ENCODE measurements at places on chromosomes 3 and 15.

- DNase-seq: no peak
- H3K4me3 ChIP-seq: no peak overlapping the region
- H3K36me3 ChIP-seq: no peaks in the 10 kb centered on the region
- H3K27me3 ChIP-seq: no peaks in the 10 kb centered on the region
- peaks cover 22% of the 10 kb centered on the region for H3K4me1 ChIP-seq
- no peak overlapping the region for H3K27ac ChIP-seq
Observed at GRCh38 chr3:197174927-197175326, 123.5 kb downstream of the DLG1 start.

DNA sequence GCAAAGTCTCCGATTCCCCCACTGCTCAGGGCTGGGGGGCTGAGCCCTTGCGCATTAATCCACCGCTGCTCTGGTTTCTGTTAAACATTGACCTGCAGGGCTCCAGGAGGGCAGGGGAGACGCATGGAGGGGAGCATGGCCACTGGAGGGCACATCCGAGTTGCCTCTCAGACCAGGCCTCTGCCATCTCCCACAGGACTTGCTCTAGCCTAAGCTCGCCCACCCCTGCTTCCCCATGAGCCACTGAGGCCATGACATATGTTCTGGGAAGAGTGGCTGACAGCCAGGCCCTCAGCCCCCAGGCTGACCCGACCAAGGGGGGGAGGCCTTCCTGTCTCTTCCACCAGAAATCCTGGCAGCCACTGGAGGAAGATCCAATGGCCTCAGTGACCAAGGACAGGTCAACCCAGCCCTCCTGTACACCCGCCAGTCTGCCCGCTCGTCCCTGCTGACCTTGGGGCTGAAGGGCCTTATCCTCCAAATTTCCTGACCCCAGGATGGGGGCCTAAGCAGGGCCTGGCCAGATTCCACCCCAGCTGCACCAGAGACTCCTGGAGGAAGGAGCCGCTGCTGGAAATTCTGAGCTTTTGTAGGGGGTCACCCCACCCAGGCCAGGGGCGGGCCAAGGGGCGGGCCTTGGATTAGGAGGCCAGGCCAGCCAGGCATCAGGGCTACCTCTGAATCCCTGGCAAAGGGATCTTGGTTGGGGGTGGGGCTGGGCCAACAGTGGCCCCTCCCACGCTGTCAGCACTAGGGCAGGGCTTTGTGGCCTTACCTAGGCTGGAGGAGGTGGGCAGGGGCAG is at the start of gene HYAL1:
HYAL1 (minus strand) TSS at position 562 of the 803 bp plus-strand sequence. CDS start 618 bp downstream, outside the sequence.
- H3K27ac ChIP-seq: peak within 1 kb of the TSS; percentile 95
- peak; percentile 91 for DNase-seq
- H3K27me3 ChIP-seq: no peaks in the 10 kb centered on the region
- peaks cover 45% of the 10 kb centered on the region for H3K4me1 ChIP-seq

DNA sequence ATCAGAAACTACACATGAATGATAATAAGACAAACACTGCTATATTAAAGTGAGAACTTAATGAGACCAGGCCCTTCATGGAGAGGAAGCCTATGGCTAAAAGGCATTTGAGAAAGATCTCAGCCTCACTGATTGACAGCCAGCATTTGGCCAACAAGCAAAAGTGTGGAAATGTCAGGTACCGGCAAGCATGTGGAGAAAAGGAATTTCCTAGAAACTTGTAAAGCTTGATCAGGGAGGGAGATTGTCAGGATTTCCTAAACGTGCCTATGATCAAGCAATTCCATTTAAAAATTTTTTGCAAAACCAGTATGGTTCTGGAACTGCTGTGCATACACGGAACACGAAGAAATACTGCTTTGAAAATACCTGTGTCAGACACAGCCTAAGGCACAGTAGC is 220.3 kb upstream of the ATP10A start:
- H3K27ac ChIP-seq: no peak overlapping the region
- DNase-seq: no peak
- H3K4me1 ChIP-seq: no peaks in the 10 kb centered on the region
- H3K27me3 ChIP-seq: no peaks in the 10 kb centered on the region

DNA sequence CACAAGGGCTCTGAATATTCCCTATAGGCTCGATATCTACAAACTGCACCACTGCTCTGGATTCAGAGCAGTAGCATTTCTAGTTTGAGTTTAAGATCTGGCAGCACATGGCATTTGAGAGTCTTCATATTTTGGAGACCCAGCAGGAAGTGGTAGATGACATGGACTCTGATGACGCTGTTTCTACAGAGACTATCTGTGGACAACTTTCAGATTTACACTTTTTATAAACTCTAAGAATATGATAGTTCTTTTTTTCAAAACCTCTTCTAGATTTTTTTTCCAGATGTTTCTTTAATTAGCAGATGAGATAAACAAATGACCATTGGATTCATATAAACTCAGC is 35.8 kb downstream of the ARMC8 start:
- peaks cover 25% of the 10 kb centered on the region for H3K36me3 ChIP-seq
- no peak overlapping the region for H3K4me3 ChIP-seq
- no peak for DNase-seq
- H3K27ac ChIP-seq: no peak overlapping the region
- H3K27me3 ChIP-seq: no peaks in the 10 kb centered on the region

DNA sequence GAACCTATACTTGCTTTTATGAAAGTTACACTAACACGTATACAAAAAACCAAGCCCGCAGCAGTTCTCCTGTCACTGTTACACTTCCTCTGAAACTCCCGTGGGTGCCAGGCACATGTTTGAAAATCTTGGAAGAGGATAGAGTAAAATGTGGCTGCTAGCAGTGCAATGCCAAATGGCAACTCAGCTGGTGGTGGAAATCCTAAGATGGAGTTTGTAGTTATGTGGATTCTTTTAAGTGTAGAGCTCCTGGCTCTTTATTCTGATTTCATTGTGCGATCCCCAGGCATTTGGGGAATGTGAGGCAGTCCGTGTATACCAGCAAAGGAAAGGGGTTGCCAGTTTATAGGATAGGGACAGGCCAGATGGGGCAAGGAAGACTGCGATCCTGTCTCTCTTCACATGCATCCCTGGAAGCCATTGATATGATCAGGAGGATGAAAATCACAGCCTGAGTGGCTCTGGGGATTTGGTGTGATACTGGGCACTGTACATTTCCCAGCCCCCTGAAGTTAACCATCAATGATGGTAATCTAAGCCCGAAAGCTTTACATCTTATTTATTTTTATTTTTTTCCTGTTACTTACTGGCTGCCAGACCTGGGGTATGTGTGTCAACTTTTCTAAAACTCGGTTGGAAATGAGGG is 1.1 kb downstream of the STAC start:
- no peaks in the 10 kb centered on the region for H3K27me3 ChIP-seq
- peak overlapping the region; percentile 64 for H3K4me3 ChIP-seq
- no peak overlapping the region for H3K27ac ChIP-seq
- no peaks in the 10 kb centered on the region for H3K36me3 ChIP-seq

DNA sequence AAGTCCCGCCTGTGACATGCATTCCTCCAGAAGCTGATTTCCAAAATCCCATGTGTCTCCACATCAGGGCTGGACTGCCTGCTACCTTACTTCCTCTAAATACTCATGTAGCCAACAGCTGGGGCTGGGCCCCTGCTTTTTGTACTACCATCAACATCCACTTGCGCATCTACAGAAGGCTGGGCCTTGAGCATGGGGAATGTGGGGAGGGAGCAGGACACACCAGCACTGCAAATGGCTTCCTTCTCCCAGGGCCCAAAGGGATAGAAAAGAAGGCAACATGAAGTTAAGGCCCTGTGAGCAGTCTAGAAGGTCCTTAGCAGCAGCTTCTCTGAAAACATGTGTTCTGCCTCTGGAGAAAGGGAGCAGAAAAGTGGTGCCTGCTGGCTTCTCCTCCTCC is 27.2 kb downstream of the MKRN2 start:
- H3K27me3 ChIP-seq: no peaks in the 10 kb centered on the region
- no peaks in the 10 kb centered on the region for H3K36me3 ChIP-seq
- no peak overlapping the region for H3K4me3 ChIP-seq
- H3K4me1 ChIP-seq: peaks cover 37% of the 10 kb centered on the region

DNA sequence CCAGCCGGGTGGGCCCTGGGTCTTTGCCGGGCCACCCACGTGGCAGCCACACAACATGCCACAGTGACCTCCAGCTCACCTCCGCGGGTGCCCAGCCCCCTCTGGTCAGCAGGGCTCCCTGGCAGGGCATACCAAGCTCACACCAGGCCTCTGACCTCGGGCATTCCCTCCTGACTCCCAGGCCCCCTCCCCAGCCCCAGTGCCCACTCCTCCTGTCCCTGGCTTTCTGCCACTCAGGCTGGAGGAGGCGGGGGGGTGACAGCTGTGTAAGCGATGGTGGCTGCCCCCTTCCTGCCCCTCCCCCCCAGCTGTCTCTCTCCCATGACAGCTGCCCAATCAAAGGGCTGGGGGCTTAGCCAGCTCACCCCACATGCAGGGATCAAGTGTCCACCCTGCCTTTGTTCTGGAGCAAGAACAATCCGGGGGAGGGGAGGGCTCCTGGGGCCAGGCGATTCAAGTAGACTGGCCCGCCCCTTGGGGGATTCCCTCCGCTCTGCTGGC is 3.3 kb downstream of the PCBP4 start:
- peaks cover 29% of the 10 kb centered on the region for H3K4me1 ChIP-seq
- no peak overlapping the region for H3K4me3 ChIP-seq
- DNase-seq: no peak
- no peaks in the 10 kb centered on the region for H3K36me3 ChIP-seq
- peaks cover 20% of the 10 kb centered on the region for H3K27me3 ChIP-seq
- peak overlapping the region; percentile 15 for H3K27ac ChIP-seq

DNA sequence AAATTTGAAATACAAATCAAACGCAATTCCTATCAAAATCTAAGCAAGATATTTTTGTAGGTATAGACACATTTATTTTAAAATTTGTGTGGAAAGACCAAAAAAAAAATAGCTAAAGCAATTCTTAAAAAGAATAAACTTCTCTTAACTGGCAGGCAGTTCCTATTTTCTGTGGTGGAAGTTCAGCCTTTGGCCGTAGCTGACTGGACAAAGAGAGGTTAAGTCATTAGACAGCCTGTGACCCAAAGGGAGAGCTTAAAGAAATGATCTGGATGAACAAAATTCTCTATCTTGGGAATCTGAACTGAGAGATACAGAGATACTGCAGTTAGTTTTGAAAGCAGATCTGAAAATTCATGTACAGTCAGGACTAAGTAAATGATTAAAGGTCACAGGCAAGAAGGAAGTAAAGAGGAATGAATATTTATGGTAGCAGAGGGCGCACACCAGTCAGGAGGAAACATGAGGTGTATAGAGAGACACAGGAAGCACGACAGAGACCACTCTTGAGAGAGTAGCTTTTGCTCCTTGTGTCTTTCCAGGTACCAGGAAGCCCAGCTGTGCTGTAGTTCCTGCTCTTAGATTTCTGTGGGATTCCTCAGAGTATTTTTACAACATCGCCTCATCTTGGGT is 57.5 kb downstream of the TPRG1 start:
- H3K36me3 ChIP-seq: no peaks in the 10 kb centered on the region
- no peak overlapping the region for H3K27ac ChIP-seq
- no peaks in the 10 kb centered on the region for H3K27me3 ChIP-seq
- H3K4me1 ChIP-seq: no peaks in the 10 kb centered on the region
- DNase-seq: no peak

- DNase-seq: no peak
- H3K36me3 ChIP-seq: no peaks in the 10 kb centered on the region
- H3K4me3 ChIP-seq: no peak overlapping the region
- H3K27me3 ChIP-seq: no peaks in the 10 kb centered on the region
- no peak overlapping the region for H3K27ac ChIP-seq
Observed at GRCh38 chr3:25038271-25038670, 389.8 kb upstream of the RARB start.

- peaks cover 60% of the 10 kb centered on the region for H3K27me3 ChIP-seq
- H3K27ac ChIP-seq: no peak overlapping the region
- no peak overlapping the region for H3K4me3 ChIP-seq
Observed at GRCh38 chr3:181723625-181724191, 12.0 kb downstream of the SOX2 start.

DNA sequence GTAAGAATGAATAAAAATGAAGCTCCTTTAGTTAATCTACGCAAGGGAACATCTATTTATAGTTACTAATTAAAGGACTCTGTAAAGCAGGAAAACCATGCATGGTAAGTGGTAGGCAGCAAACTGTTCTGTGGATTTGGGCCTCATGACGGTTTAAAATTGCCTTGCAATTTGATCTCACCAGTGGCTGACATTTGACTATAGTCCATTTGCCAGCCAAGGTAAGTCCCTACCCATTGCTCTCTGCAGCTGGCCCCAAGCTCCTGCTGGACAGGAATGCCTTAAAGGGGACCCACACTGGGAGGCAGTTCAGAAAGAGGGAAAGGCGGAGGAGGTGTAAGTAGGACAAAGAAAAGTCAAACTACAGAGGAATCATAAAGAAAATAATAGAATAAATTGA is 203.3 kb downstream of the PLCL2 start:
- peak overlapping the region; percentile 72 for H3K27ac ChIP-seq
- no peak for DNase-seq
- peaks cover 24% of the 10 kb centered on the region for H3K4me1 ChIP-seq
- no peak overlapping the region for H3K4me3 ChIP-seq
- no peaks in the 10 kb centered on the region for H3K36me3 ChIP-seq
